ENCODE measurements at places on chromosomes 5 and 9.

DNA sequence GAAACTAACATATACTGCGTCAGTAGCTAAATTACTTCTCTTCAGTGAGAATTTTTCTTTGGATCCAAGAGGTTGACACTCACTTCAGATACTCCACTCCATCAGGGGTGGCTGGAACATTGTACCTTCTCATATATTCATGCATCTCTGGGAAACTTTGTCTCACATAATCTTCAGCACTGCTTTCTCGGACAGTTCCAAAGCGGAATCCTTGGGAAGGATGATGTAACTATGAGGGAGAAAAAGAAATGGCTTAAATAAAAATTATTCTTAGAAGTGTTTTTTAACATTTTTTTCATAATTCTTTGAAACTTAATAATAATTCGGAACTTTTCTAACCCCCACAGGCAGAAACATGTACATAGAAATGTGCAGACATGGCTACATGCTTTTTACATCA, 33.4 kb upstream of the PPP3R2 start:
- no peak for DNase-seq

- peak; percentile 12 for DNase-seq
These were observed 1.2 kb upstream of the NPR3 start for GRCh38 chr5:32709750-32710549.

GRCh38 chr5:127186657-127187056, 103.9 kb upstream of the MEGF10 start:
- DNase-seq, result no peak

DNA sequence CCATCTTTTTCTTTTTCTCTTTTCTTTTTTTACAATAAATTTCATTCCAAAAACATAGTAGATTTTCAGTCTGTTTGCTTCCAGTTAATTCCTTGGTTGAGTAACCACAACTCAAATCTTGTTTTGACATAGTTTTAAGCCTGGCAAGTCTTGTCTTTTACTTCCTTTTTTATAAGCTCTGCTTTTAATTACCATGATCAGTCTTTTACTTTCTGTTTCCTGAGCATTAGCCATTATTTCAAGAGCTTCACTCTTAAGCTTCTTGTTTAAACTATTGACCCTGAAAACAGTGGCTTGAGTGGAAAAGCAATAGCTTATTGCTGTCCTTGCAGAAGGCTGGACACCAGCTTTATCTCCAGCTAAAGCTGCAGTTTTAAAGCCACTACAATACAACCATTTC, 1363.3 kb downstream of the MAT2B start:
- DNase-seq, result no peak

DNA sequence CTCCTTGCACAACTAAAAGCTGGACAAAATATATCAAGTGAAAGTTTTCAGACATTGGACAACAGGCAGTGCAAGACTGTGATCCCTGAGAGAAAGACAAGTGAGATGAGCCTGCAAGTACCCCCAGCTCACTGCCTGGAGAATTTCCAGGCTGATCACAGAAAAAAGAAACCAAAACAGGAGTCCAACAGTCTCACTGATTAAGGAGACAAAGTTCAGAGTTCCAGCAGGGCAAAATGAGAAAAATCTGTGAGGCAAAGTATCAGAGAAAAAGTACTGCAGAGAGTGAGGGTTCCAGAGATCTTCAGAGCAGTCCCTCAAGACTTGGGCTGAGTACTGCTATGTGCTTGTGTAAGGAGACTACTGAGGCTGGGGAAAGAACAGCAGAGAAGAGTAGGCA, 56.0 kb upstream of the PRSS3 start:
- DNase-seq, result no peak

GRCh38 chr9:79477955-79478771, 93.6 kb upstream of the TLE4 start:
- peak; percentile 37 for DNase-seq

DNA sequence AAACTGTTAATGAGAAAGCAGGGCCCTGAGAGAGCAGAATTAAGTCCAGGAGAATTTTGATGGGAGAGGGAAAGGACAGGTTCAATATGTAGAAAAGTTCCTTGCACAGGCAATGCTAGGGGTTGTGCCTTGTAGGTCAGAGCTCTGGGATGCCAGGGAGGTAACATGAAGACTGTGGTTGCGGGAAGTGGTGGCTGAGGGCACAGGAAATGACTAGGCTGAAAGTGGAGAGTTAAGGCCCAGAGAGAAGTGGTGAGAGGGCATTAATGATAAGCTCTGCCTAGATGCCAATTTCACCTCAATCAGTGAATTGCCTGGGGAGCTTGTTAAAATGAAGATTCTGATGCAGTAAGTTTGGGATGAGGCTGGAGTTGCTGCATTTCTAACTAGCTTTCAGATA, 31.5 kb upstream of the PPP3R2 start:
- no peak for DNase-seq

- DNase-seq, result no peak
These were observed 20.2 kb upstream of the SUB1 start for GRCh38 chr5:32565145-32565544.

- DNase-seq, result no peak
These were observed 97.2 kb upstream of the LMX1B start for GRCh38 chr9:126516561-126516935.

GRCh38 chr5:128252196-128252595, 168.6 kb downstream of the SLC12A2 start:
- no peak for DNase-seq

- no peak for DNase-seq
These were observed 141.9 kb upstream of the ANKRD55 start for GRCh38 chr5:56375011-56375410.

- DNase-seq, result no peak
These were observed 25.0 kb downstream of the FAM163B start for GRCh38 chr9:133584167-133584558.

DNA sequence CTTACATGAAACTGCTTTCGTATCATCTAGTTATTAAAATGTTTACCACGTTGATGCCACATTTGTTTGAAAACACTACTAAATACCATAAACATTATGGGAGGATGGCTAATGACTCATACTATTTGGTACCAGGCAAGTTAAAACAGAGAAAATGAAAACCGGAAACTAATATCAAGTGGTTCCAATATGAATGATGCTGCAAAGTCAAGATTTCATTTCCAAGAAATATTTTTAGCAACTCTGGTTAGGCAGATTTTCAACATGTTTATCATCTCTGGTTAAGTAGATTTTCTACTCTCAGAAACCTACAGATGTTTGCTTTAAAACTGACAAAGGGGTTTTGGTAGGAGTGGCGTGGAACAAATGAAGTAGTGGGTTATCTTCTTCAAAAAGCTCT, 4.9 kb upstream of the F2R start:
- DNase-seq, result no peak

DNA sequence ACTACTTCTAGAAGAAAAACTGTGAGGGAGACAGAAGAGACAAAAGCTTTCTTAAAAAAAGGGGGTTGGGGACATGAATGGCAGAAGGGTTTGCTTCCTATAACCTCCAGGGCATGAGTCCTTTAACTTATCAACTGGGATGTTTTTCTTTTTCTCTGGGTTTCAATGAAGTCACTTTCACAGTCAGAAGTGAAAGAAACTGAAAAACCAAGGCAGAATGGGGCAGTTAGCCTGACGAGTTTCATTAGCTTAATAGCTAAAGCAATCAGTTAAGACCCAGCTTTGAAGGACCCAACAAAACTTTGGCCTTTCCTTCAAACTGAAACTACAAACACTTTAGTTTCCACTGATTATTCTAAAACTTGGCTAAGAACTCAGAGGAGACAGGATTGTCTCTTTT, 4.6 kb upstream of the OR13C8 start:
- no peak for DNase-seq

- no peak for DNase-seq
These were observed 228.3 kb downstream of the MAST4 start for GRCh38 chr5:66824476-66824875.

- no peak for DNase-seq
These were observed 52.0 kb downstream of the ALDH7A1 start for GRCh38 chr5:126543009-126543408.

- DNase-seq, result no peak
These were observed 19.1 kb upstream of the MVB12B start for GRCh38 chr9:126307322-126308061.

GRCh38 chr5:179406031-179406961, 61.0 kb upstream of the ADAMTS2 start:
- DNase-seq, result no peak

DNA sequence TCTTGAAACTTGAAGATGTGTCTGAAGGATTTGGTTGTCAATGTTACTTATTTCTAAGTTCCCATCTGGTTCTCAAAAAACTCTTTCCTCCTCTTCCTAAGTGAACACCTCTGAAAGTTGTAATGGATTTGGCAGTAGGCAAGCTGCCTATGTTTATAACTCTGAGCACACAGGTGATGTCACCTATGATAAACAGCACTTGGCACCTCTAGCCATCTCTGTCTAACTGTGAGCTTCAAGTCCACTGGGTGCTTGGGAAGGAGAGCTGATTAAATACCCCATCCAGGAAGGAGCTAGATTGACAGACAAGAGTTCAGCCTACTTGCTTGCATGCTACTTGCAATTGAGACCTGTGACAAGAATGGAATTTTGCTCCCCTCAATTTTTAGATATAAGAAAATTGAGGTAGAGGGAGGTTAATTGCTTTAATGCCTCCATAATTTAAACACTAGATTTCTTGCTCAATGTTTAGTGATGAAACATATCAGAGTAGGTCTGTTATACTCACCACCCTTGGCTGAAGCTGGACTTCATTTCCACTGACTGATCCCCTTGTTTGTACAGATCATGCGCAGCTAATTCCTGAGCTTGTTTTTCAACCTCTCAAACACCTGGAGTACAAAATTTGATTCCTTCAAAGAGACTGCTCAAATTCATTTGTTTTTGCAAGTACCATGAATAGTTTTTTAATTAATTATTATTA, 49.9 kb downstream of the PDE4D start:
- DNase-seq, result no peak

- no peak for DNase-seq
These were observed 7.3 kb downstream of the FCN2 start for GRCh38 chr9:134887686-134888602.

- DNase-seq, result no peak
These were observed 113.4 kb downstream of the CMYA5 start for GRCh38 chr5:79803007-79803406.

DNA sequence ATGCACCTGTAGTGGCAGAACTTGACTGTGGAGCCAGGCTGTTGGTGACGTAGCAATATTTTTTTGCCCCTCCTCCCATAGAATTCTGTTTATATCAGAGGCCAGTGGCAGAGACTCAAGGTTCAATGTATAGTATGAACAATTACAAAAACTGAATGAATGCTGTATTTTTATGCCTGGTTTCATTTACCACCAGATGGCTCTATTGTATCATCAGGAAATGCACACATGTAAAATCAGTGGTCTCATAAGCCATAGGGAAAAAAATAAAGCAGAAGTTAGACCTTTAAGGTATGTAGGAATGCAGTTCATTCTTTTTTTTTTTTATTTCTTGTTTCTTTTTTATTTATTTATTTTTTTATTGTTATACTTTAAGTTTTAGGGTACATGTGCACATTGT, 43.6 kb downstream of the CCDC192 start:
- peak; percentile 18 for DNase-seq

- no peak for DNase-seq
These were observed 149.5 kb upstream of the PTCH1 start for GRCh38 chr9:95666096-95666784.

DNA sequence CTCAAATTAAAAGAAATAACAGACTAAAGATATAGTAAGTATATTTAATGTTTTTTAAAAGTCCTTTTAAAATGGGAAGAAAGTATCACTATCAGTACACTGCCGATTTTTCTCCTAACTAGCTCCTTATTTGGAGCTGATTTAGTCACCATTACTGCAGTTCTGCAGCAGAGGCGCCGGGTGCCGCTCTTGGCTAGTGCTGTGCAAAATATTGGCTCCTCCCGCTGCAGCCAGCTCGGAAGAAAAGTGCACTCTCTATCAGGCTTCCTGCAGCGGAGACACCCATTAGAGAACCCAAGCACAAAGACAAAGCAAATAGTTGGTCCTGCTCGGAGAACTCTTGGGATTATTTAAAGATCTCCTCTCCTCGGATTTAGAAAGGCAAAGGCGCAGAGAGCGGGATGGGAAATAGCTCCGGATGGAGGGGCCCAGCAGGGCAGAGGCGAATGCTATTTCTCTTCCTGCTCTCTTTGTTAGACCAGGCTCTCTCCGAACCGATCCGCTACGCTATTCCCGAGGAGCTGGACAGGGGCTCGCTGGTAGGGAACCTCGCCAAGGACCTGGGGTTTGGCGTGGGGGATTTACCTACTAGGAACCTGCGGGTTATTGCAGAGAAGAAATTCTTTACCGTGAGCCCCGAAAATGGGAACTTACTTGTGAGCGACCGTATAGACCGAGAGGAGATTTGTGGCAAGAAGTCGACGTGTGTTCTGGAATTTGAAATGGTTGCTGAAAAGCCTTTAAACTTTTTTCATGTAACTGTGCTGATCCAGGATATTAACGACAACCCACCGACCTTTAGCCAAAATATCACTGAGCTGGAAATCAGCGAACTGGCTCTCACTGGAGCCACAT, at the start of gene PCDHGB3:
PCDHGB3 (plus strand) TSS at position 249 of the 855 bp plus-strand sequence; CDS start at position 402, 153 bp downstream.
- DNase-seq, result peak; percentile 51

GRCh38 chr9:86443992-86444391, 89.8 kb upstream of the TUT7 start:
- DNase-seq, result no peak

GRCh38 chr5:57896576-57896975, 414.0 kb upstream of the ACTBL2 start:
- DNase-seq, result no peak

GRCh38 chr5:89954916-89955315, 454.6 kb downstream of the CETN3 start:
- DNase-seq, result no peak

GRCh38 chr5:114412510-114413171, 50.8 kb downstream of the KCNN2 start:
- no peak for DNase-seq

DNA sequence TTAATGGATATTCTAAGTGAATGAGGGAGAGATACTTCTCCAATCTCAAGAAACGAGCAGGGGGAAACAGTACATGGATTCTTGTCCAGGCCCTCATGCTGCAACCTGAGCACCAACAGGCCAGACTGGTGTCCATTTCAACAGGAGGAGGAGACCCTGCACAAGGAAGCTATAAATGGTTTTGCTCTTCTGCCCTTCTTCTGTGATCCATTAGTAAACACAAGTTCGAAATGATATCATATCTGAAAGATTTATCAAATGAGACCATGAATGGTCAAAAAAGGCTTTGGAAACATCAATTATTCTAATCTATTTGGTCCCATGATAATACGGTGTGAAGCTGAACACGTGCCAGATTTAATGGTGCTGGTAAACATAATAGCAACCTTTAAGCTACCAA, 109.8 kb downstream of the NR6A1 start:
- no peak for DNase-seq

GRCh38 chr9:88161144-88161543, 22.9 kb upstream of the SPATA31C2 start:
- DNase-seq, result no peak

- DNase-seq, result no peak
These were observed 61.0 kb upstream of the RAD23B start for GRCh38 chr9:107222020-107222522.

- DNase-seq, result no peak
These were observed 65.1 kb downstream of the WWC1 start for GRCh38 chr5:168356592-168356991.

- DNase-seq, result no peak
These were observed 56.7 kb downstream of the HSPA4 start for GRCh38 chr5:133108481-133108921.

- peak; percentile 49 for DNase-seq
These were observed 6.1 kb upstream of the RNF183 start for GRCh38 chr9:113309204-113309813.

- DNase-seq, result no peak
These were observed 312.9 kb downstream of the ARHGEF28 start for GRCh38 chr5:73938938-73939320.
